Stimulated activated CD4-positive, alpha-beta T cell treated with anti-CD3 and anti-CD28 coated beads, Interleukin-1b, Interleukin-23, amount 100 ng/mL, for 4 hours (primary cell): ENCODE measurements at places on chromosomes 5 and 9.

GRCh38 chr9:129414377-129414992, 206.4 kb downstream of the C9orf50 start:
- DNase-seq: peak; percentile 34

DNA sequence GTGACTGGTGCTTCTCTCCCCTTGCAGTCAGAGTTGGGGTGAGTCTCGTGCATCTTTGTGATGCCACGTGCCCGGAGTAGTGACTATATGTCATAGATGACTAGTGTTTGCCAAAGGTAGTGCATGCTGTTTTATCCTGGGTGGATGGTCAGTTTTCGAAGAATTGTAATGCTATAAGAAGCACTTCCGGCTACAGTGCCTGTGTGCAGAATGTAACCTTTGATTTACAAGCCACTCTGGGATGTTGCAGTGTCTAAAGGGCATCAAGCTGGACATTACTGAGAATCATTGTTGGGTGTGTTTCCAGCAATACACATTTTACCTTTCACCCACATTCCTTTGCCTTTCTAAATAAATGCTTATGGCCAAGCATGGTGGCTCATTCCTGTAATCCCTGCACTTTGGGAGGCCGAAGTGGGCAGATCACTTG, 16.7 kb downstream of the MVB12B start:
- DNase-seq: no peak

GRCh38 chr5:96703384-96703920, 41.3 kb downstream of the CAST start:
- no peak for DNase-seq

DNA sequence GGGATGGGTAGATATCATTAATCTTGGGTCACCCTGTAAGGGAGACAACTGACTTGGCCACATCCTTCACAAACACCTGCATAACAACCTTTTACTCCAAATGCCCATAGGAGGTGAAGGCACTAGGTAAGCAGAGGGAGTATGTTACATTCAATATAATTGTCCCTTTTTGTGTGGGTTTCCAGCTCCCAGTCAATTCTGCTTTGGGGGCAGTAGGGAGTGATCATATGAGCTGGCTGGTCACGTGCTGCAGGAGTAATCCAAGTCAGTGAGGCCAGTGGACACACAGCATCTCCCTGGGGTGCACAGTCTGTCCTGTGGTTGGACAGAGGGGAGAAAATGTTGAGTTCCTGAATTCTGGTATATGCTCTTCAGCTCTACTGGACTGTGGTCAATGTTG, 1.2 kb upstream of the AGXT2 start:
- DNase-seq: no peak

DNA sequence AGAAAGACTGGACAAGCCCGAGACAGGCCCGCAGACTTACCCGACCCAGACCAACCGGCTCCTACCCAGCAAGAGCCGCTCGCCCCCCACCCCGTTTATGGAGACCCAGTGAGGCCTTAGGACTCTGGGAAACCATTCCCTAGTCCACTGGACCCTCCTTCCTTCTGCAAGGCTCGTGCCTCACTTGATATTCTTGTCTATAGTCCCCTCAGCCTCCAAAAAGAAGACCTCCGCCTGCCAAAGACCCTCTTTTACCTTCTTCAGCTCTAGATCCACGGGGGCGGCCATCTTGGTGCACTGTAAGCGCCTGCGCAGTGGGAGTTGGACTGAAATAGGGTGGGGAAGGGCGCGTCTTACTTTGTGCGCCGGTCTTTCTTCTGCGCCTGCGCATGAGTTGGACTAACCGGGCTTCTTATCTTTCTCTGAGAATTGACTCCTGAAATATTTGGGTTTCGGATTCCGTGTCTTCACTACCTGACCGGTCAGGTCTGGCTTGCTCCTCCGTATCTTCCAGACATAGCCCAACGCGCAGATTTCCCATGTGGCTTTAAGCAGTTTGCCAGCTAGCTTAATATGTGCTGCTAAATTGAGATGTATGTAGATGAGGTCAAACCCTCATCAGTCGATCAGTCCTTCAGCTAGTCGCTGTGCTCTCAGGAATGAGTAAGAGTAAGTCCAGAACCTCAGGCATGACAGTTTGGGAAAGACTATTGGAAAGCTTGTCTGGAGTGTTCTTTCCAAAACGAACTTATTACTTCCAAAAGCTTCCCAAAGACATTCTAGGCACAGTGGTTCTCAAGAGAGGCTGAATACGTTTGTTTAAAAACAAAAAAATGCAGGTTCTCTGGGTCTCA, at the start of gene PFDN1:
Gene PFDN1 (minus strand): TSS at position 316 of the 854 bp plus-strand sequence. CDS start 28 bp downstream, at position 288.
- DNase-seq: peak; percentile 80

- no peak for DNase-seq
Observed at GRCh38 chr9:84758817-84759216, 89.3 kb downstream of the NTRK2 start.
